Activated naive CD4-positive, alpha-beta T cell treated with anti-CD3 and anti-CD28 coated beads, Interleukin-2, amount 10 ng/mL, durations not matched to agents 5 hours and 36 hours (primary cell): ENCODE measurements at places on chromosomes 4 and X. TPM values are rescaled to one million over a fixed set of nuclear protein-coding genes. Genes with fewer than 3 reads are reported as not detected.

Gene APBB2
- total RNA-seq, result 0.48 TPM

Gene HPSE
- 20.7 TPM for total RNA-seq

Gene GSX2
- total RNA-seq, result not detected

Gene SAGE1
- not detected for total RNA-seq

Gene MAGEA2B
- total RNA-seq, result not detected

Gene P2RY8
- 95.4 TPM for total RNA-seq

Gene CYLC1
- total RNA-seq, result not detected

Gene DIAPH2
- 13.5 TPM for total RNA-seq

Gene IGFBP7
- total RNA-seq, result 0.31 TPM

Gene FREM3
- total RNA-seq, result 0.05 TPM
